Eye (tissue), 1 donor: ENCODE measurements at places on chromosomes 2 and 18.

DNA sequence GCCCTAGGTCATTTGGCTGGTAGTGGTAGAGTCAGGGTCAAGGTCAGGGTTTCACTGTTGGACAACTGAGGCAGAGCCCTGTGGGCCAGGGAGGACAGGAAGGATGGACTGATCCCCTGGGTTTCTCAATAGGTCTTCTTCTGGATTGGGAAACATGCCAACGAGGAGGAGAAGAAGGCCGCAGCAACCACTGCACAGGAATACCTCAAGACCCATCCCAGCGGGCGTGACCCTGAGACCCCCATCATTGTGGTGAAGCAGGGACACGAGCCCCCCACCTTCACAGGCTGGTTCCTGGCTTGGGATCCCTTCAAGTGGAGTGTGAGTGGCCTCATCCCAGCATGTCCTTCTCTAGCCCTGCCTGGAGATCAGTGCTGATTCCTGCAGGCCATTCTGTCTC is 18.1 kb downstream of the VIL1 start:
- DNase-seq: no peak

GRCh38 chr2:224711859-224712665 is 4.1 kb downstream of the CCDC195 start:
- DNase-seq: peak; percentile 5

GRCh38 chr2:186966015-186966414 is 117.0 kb upstream of the ZSWIM2 start:
- DNase-seq: no peak

- no peak for DNase-seq
These were observed 86.2 kb upstream of the ASB18 start for GRCh38 chr2:236350426-236350825.

DNA sequence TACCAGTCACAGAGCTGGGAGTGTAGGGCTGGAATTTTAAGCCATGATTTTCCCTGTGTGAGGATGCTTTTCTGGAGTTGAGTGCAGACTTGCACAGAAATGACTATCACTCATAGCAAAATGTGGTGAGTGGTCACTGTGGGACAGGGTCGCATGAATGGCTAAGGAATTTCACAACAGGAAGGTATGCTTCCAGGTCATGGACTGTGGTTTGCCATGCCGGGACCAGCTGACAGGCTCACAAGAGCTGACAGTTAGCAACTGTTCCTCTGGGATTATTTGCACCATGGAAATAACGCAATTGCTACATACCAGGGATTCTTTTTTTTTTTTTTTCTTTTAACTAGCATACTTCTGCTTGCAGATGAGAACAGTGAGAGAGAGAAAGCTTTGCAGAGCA is 3.8 kb upstream of the UXS1 start:
- peak; percentile 52 for DNase-seq

DNA sequence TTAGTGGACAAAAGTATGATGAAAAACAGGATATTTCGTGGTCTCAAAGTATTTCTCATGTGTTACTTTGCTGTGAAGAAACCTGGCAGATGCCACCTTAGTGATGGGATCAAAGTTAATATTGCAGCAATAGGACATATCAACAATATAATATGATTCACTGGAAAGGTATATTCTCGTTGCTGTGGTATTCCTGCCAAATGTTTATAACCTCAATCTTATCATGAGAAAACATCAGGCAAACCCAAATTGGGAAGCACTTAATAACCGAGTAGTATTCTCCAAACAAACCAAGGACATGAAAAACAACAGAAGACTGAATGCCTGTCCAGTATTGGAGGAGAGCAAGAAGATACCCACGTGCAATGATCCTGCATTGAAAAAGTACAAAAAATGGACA is 302.6 kb upstream of the MC4R start:
- DNase-seq: no peak

DNA sequence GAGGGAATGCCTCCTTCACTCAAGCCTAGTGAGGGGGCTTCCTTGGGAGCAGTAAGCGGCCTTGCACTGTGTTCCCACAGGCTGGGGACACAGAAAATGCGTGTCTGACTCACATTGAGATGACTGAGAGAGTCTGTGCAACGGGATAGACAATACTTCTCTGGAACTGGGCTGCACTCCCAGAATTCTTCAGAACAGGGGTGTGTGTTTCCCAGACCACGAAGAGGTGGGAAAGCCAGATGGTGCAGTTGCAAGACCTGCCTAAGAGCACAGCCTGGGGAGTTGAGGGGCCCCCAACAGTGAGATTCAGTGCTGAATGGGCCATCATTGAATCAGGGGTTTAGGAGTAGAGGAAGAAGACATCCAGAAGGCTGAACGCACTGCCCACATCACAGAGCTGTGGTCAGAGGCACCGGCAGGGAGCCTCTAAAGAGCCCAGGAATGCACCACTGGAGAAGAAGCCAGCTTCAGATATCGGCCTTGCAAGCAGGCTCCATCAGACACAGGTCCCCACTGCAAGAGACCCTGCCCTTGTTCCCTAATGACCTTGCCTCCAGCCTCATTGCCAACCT is 36.6 kb upstream of the MRPL19 start:
- DNase-seq: no peak

GRCh38 chr2:65228263-65228750 is 676 bp downstream of the ACTR2 start:
- DNase-seq: peak; percentile 81

GRCh38 chr2:241036964-241037421 is 38.6 kb downstream of the SNED1 start:
- no peak for DNase-seq

GRCh38 chr18:8045884-8046281 is 478.8 kb downstream of the PTPRM start:
- DNase-seq: no peak

DNA sequence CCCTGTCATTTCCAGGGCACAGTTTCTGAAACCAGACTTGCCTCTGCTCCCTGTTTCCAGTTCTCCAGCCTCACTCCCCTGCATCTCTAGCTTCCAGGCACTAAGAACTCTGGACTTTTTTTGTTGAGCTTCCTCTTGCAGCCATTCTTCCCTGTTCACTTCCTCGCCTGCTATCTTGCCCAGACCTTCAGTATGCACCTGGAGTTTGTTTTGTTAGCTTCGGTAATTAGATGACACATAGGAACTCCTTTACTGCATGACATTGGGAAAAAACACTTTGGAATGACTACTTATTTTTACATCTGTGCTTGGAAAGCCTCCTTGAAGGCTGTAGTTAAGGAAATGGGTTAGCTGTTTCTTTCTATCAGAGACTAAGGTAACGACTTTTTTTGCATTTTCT is 35.2 kb downstream of the OTOF start:
- no peak for DNase-seq

DNA sequence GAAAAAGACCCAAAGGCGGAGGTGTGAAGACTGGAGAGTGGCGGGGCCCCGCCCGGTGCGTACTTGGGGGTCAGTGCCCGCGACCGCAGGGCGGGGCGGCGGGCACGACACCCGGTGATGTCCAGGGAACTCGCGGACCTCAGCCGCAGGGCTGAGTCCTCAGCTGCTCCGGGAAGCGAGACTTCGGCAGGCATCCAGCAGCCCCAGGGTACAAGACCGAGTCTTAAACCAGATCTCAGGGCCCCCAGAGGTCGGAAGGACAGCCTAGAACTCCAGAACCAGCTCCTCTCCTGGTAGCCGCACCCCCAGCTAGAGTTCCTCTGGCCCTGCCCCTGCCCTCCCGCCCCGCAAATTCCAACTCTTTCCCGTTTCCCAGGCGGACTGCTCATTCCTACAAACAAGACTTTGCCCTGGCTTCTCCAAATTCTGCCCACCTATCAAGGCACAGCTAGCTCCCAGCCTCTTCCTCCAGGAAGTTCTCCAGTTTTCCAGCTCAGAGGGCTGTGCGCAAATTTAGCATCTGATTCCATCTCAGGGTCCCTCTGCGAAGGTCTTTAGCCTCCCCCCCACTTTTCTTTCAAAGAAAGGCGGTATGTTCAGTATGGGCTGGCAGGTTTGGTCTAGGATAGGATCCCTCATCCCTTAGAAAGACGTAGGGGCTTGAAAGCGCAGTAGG is 26.0 kb upstream of the NOTO start:
- DNase-seq: peak; percentile 40

- DNase-seq: peak; percentile 72
These were observed 54.8 kb downstream of the ZNF407 start for GRCh38 chr18:74652392-74652988.

DNA sequence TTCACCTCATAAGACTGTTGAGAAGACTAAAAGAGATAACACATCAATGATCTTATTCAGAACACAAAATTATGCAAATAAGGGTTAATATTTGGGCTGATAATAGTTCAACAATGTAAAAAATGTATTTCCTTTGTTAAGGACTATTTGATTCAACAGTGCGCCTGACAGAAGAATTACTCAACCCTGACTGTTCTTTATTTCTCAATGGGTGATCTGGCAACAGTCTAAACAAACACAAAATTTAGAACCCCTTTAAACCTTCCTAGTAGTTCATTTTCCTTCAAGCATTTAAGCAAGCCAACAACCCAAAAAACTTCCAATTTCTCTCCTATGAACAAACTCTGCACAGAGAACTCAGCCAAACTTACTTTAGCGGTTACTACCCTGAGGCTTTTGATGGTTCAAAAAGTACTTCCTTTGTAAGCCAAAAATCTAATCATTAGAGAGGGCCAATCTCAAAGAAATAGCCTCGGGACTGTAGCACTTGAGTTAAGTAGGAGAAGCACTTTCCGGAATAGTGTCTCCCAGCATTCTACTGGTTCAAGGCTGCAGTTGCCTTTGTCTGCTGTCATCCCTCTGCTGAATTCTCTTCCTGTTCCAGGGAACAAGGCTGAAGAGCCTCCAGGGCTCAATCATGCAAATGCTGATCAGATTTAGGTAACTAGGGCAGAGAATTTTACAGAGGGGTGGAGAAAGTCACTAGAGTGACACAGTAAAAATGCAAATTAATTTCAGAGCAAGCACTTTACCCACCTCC is 40.9 kb upstream of the MAPK4 start:
- DNase-seq: no peak

DNA sequence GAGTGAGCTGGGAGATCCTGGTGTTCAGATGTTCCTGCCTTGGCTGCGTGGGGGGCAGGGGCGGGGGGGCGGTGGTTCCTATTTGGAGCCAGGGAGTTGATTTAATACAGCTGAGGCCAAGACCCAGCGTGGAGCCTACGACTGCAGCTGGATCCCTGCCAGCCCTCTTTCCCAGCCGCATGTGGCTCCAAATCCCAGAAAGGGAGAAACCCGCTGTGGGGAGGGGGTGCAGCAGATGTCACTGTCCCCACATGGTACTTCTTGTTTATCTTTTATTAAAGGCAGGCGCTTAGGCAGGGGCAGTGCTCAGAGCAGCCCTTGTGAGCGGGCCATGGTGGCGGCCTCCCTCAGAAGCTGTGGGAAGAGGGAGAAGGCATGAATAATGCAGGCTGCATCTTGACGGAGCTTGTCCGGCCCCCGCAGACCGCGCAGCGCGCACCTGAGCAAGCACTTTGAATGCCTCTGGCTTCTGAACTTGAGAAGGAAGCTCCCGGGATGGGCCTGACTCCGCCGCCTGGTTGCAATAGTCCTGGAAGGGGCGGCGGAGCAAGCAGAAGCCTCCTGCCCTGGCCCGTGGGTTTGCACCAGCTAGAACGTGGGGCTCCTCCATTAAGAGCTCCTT is 112.1 kb downstream of the GLI2 start:
- peak; percentile 86 for DNase-seq

GRCh38 chr18:35949090-35949489 is 23.4 kb upstream of the RMP24 start:
- DNase-seq: no peak

- DNase-seq: no peak
These were observed 295.9 kb downstream of the SOX11 start for GRCh38 chr2:5988120-5988519.
